H54 (cell line): ENCODE measurements at places on chromosomes 16 and 17.
A peak's percentile ranks its signal among the peaks of the same experiment; 100 is the strongest.

- DNase-seq, result peak; percentile 88
Measured at GRCh38 chr17:75601057-75601987, 13.7 kb downstream of the MYO15B start.

DNA sequence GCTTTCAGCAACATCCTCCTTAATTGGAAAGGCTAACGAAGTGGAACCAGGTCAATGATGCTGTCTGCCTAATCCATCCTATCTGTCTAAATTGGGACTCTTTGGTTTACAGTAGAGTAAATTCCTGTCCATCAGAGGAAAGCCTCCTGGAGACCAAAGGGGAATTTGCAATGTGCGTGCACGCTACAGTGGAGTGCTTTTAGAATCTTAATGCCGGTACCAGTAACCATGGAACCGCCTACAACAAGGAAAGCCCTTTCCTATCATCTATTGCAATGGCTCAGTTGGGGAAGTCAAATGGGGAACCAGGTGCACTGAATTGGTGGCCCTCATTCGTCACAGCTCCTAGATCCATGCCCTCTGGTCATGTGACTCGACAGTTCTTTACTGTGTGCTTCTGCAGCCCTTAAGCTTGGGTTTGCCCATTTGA, 110.1 kb downstream of the XYLT1 start:
- DNase-seq, result no peak

DNA sequence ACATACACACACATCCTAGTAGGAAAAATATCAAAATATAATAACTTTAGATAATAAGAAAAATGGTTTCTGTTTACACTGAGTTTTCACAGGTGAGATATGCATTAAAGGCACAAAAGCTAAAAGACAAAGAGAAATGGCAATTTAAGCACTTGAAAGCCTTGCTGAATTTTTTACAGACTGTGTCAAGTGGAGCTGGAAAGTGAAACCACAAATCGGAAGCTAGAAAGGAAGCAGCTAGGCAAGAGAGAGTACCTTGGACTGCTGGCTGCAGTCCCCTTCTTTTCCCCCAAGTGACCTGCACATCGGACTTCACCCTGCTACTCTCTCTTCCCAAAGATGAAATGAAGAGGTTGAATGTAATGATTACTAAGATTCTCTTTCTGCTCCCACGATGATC, 135.1 kb downstream of the CDH13 start:
- no peak for DNase-seq

DNA sequence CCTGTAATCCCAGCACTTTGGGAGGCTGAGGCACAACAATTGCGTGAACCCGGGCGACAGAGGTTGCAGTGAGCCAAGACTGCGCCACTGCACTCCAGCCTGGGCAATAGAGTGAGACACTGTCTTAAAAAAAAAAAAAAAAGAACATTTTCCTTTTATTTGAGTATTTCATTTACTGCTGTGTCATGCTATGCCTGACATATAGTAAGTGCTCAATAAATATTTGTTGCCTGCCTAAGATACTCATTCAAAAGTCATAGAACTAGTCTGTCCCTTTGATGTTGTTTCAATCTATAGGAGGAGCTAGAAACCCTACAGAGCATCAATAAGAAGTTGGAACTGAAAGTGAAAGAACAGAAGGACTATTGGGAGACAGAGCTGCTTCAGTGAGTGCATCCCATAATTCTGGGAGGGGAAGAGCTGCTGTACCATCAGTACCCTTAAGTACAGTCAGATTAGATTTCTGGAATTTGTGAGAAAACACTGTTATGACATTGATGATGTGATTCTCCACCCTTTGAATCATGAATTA, 20.0 kb downstream of the CALCOCO2 start:
- DNase-seq, result no peak

DNA sequence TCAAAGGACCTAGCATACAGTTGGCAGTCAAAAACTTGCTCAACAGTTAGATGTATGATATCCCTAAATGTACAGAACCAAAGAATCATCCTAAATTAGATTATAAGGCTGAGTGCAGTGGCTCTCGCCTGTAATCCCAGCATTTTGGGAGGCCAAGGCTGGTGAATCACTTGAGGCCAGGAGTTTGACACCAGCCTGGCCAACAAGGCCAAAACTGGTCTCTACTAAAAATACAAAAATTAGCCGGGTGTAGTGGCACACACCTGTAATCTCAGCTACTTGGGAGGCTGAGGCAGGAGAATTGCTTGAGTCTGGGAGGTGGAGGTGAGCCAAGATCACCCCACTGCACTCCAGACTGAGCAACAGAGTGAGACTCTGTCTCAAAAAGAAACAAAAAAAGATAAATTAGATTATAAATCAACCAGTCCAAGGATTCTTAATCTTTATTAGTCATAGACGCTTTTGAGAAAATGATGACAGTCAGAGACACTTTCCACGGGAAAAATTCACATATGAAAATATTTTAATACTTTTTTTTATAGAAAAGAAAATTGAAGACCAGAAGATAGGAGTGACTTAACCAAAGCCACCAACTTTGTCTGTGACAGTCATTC, 77.6 kb downstream of the MMD start:
- DNase-seq, result no peak

- no peak for DNase-seq
Measured at GRCh38 chr17:8954339-8954738, 11.2 kb downstream of the PIK3R5 start.

- DNase-seq, result no peak
Measured at GRCh38 chr17:49471089-49471683, 23.9 kb upstream of the NGFR start.

- no peak for DNase-seq
Measured at GRCh38 chr17:28328325-28328724, 6.9 kb downstream of the IFT20 start.

- no peak for DNase-seq
Measured at GRCh38 chr16:57544124-57544653, 1.7 kb downstream of the ADGRG5 start.

DNA sequence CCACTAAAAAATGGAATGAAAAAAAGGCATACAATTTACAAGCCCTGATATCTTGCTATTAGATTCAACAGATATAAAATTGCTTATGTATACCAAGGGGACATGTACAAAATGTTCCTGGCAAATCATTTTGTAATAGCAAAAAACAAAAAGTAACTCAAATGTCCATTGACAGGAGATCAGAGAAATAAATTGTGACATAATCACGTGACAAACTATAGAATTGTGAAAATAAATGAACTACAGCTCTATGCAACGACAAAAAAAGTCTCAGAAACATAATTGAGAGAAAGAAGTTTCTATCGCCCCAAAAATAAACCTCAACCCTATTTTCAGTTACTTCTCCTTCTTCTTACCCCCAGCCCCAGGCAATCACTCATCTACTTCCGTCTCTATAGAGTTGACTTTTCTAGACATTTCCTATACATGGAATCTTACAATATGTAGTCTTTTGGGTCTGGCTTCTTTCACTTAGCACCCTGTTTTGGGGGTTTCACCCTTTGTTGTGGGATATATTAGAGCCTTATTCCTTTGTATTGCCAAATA, 12.1 kb upstream of the ACE start:
- DNase-seq, result no peak
